ENCODE measurements at places on chromosomes 11 and 22. TPM values are rescaled to one million over a fixed set of nuclear protein-coding genes. Genes with fewer than 3 reads are reported as not detected.

- peak; percentile 91 for DNase-seq
These were observed 33.7 kb upstream of the MYRF start for GRCh38 chr11:61718621-61719302.

- no peak for DNase-seq
These were observed 15.0 kb upstream of the ZDHHC13 start for GRCh38 chr11:19101796-19102520.

- DNase-seq: no peak
These were observed 9.5 kb downstream of the SYT7 start for GRCh38 chr11:61571337-61571736.

GRCh38 chr11:8331767-8332166 lies 68.1 kb upstream of the LMO1 start:
- no peak for DNase-seq

GRCh38 chr22:44247346-44247745 lies 65.4 kb downstream of the SHISAL1 start:
- DNase-seq: peak; percentile 32

GRCh38 chr11:62546929-62547625 lies 471 bp upstream of the AHNAK start:
- DNase-seq: peak; percentile 33

The VSIG10L2 gene
- total RNA-seq: not detected

The OR51I1 gene
- not detected for total RNA-seq

The SLC17A6 gene
- not detected for total RNA-seq
